Activated naive CD4-positive, alpha-beta T cell treated with Interleukin-2 at 50 U/mL for 16 hours (primary cell): ENCODE measurements at places on chromosomes 6 and 20.

GRCh38 chr6:68211242-68211795, 423.8 kb upstream of the ADGRB3 start:
- DNase-seq = no peak

- DNase-seq = no peak
Observed at GRCh38 chr6:138562691-138563090, 63.4 kb upstream of the NHSL1 start.

- no peak for DNase-seq
Observed at GRCh38 chr20:1686151-1686748, 28.7 kb upstream of the SIRPG start.

- DNase-seq = no peak
Observed at GRCh38 chr20:44187772-44188709, 1.1 kb upstream of the JPH2 start.

- no peak for DNase-seq
Observed at GRCh38 chr20:56403465-56403864, 8.6 kb upstream of the CASS4 start.

GRCh38 chr6:111541026-111541681, 58.1 kb upstream of the REV3L start:
- no peak for DNase-seq

GRCh38 chr6:125432963-125433362, 131.2 kb upstream of the HDDC2 start:
- no peak for DNase-seq

DNA sequence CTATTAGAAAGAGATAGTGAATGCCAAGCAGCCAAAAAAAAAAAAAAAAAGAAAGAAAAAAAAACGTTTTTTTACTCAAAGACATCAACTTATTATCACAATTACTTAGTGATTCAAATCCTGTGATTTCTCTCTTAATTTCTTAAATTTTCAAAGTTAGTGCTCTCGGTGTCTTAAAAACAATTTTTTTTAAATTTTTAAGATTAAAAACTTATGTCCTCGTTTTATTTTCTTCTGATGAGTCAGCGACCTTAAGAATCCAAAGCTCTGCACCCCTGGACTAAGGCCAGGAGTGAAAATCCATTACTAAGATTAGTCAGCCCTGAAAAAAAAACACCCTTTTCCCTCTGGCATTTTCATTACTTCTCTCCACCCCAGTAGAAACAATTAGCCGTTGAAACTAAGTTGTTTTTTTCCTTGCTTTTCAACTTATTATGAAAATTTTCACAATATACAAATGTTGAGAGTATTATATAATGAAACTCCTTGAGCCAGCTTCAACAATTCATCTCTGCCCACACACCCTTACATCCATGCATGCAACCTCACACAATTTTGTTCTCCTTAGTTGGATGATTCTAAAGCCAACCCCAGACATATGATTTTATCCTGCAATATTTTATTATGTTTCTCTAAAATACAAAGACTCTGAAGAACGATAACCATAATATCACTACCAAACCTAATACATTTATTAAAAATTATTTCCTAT, 85.6 kb upstream of the CARMIL1 start:
- no peak for DNase-seq

GRCh38 chr6:3811191-3811590, 38.0 kb upstream of the FAM50B start:
- DNase-seq = no peak

GRCh38 chr6:45305546-45305945, 22.6 kb upstream of the RUNX2 start:
- no peak for DNase-seq

DNA sequence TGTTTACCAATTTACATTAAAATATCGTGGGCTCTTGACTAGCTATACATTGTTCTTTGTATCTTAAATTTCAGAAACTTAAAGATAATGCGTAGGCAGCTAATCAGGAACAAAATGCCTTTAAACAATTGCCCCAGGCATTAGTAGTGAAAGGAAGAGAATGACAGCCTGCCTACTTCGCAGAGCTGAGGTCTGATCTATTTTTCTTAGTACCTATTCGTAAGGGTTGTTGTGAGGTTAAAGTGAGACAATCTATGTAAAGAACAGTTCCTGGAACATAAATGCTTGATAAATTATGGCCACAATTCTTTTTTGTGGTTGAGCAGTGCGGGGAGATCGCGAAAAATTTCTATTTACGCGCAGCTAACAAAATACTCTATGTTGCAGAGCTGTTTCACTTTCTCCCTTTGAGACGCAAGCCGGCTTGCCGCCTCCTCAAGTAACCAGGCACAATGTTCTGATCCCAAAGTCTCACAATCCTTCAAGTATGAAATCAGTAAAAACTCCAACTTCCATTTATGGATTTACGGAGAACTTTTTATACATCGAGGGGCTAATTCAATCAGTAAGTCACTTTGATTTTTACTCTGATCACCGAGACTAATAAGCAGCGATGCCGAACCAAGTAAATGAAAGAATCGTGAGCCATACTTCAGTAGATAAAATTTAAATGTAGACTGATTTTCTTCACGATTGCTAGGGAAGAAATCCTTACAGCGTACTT, 878 bp upstream of the PNRC1 start:
- DNase-seq = peak; percentile 60

DNA sequence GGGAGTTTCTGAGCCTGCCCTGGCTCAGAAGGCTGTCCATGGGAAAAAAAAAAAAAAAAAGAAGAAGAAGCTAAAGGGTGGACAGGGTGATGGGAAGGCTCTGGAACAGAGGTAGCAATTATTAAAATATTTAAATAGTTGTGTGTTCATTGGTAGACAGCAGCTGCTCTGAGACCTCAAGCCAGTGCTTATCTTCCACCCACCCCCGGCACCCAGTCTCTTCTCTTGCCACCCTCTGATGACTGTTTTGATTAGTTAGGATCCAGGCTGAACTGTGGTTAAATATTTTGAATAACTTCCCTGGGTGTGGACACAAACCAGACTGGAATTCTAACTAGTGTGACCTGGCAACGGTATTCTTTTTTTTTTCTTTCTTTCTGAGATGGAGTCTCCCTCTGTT, 16.9 kb upstream of the SRSF3 start:
- DNase-seq = no peak

DNA sequence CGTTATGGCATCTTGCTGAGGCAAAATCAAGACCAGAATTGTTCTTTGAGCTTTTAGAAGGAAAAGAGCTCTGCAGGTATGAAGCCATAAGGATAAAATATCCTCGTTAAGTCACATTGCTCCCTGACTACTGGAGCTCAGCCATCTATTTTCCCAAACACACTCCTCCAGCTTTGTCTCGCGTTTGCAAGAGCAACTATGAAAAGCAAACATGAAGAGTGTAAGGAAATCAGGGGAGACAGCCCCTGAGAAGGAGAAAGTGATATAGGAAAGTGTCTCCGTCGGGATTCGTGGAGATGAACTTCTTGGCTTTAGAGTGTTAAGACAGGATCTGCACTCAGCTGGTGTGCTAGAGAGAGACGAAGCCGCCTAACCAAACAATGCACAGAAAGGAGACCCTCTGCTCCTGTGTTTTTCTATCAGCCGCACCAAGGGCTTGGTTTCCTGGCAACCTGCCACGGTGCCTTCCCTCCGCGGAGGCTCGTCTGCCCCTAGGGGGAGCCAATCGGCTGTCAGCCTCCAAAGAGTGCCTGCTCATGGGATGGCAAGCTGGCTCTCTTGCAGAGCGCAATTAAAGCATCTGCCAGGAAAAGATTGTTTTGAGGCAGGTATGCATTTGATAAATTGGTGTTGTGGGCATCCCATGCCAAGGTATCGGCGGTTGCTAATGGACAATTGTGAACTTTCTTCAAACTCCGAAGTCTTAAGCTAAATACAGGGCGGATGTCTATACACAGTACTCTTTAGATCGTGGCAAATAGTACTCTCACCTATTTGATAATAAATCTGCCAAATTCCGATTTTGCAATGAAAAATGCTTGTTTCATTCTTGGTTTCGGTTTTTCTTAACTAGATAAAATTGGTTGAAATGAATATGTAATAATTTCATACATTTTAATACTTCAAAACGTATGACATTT, 603.2 kb downstream of the RNF144B start:
- DNase-seq = no peak

GRCh38 chr6:87837876-87838275, 135.8 kb upstream of the AKIRIN2 start:
- no peak for DNase-seq

- no peak for DNase-seq
Observed at GRCh38 chr20:62889871-62890270, 28.2 kb upstream of the TCFL5 start.

DNA sequence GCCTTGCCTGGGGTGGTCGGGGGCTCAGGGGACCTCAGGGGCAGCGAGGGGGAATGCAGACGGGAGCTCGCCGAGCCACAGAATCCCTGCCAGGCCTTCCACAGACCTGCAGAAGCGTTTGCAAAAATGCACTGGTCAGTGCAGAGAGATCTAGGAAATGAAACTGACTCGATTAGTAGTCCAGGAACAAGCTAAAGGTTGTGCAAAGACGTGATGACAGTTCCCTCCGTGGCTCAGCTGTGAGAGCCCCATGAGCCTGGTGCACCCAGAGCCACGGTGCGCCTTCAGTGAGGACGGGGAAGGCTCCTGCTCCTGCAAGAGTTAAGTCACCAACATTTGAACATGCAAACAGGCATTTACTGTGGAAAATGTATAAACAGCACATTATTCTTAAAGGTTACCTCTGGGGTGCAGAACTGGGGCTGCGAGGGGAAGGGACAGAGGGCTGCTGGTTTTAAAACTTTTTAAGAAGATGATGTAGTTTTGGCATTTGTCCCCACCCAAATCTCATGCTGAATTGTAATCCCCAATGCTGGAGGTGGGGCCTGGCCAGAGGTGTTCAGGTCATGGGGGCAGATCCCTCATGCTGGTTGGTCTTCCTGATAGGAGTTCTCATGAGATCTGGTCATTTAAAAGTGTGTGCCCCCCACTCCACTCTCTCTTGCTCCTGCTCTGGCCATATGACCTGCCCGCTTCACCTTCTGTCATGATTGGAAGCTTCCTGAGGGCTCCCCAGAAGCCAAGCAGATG, 147.3 kb downstream of the DLL1 start:
- DNase-seq = no peak

DNA sequence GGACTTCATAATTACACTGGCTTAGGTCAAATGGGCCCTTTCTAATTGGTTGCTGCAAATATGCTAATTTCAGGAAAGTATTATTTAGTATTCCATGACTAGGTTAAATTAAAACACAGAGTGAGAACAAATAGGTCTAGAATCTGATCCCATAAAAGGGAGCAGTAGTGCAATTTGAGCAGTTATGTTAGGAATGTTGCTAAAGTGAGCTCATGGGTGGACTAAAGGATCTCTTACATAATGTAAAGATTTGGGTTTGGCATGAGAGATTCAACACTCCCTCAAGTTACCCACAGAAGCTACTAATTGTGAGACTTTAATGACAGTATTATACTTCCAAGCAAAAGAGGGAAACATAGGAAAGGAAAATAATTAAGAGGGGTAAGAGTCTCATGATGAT, 109.1 kb downstream of the C6orf58 start:
- no peak for DNase-seq

DNA sequence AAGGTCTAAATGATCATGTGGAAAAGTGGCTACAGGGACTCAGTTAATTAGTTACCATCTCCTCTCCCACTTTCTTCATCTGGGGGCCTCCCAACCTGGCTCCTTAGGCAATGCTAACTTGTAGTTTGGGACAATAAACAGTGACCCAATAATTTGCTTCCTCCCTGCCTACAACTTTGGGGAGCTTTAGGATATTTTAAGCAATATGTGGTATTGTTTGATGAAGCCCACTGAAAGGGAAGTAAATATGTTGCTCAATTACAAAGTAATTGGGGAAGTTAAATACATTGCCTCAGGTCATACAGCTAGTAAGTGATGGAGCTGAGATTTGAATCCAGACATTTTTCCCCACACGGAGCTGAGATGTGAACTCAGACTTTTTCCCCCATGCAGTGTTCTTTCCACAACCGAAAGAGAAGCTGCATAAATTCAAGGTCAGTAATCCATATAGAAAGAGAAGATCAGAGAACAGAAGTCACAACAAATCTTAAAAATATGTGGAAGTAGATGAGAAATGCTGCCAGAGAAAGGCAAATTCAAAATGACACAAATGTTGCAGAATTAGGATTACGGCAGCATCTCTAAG, 26.6 kb downstream of the ZHX3 start:
- no peak for DNase-seq

DNA sequence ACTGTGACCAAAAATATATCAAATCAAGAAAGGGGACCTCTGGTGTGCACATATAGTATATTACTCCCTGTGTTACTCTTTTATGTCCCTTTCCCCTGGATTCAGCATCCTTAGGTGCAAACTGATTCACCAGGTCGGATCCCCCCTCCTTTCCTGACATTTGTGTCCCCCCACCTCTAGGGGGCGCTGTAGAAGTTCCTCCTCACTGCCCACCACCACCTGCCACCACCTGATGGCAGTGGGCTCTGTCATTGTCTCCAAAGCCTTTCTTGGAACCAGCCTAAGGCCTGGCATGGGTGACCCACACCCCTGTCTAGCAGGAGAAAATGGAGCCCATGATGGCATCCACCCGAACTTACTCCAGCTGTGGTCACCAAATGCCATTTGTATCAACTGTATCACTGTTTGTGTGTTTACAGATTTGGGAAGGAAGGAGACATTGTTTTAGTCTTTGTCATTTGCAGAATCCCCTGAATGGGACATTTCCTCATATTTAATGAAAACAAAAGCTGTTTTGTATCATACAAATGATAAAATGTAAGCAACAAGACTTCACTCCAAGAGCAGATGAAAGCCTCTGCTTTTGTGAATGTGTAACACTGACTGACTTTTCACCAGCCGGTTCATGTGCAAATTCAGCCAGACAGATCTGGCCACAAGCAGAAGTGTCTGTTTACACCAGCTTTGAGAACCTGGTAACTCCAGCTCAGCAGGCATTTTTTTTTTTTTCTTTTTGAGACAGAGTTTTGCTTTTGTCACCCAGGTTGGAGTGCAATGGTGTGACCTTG, 66.2 kb downstream of the ARMC2 start:
- peak; percentile 20 for DNase-seq

DNA sequence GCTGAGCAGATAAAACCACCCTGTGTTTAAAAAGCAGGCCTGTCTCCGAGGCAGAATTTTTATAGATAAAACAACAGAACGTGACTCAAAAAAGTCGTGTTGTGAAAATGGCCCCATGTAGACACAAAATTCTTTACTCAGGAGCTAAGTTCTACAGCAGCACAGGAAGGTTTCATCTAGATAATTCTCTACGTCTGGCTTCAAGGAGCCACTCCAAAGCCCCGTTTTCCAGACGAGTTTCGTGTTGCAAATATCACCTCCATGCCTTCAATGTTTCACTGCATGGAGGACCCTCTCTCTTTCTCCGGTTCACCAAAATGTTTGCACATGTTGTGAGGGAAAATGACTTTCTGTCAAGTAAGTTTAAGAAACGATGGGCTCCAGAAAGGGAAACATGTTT, 12.0 kb upstream of the BMP7 start:
- no peak for DNase-seq

- DNase-seq = no peak
Observed at GRCh38 chr6:166330612-166331011, 11.7 kb downstream of the SFT2D1 start.

DNA sequence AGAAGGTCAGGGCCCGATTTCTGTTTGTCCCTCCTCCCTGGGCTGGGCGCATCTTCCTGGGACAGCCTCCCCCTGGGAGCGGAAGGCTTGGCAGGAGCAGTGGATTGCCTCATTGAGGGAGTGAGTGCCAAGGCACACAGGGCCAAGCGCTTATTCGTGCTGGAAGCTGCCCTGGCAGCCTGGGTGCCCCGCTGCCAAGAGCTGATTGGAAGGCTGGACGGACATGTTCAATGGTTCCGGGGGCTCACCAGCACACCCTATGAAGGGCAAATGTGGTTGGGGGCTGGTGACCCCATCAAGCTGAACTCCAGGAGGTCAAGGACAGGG, 10.3 kb upstream of the ZNF831 start:
- DNase-seq = no peak

GRCh38 chr20:15612198-15612597, 961.0 kb downstream of the KIF16B start:
- DNase-seq = no peak
